ENCODE measurements at places on chromosomes 5 and 9. TPM values are rescaled to one million over a fixed set of nuclear protein-coding genes. Genes with fewer than 3 reads are reported as not detected.

- H3K27ac ChIP-seq, result no peak overlapping the region
- DNase-seq, result no peak
- no peaks in the 10 kb centered on the region for H3K27me3 ChIP-seq
- no peak overlapping the region for H3K4me3 ChIP-seq
Observed at GRCh38 chr9:104999136-104999535, 71.2 kb upstream of the ABCA1 start.

GRCh38 chr5:109743770-109744212 lies 54.1 kb downstream of the MAN2A1 start:
- no peak overlapping the region for H3K27ac ChIP-seq
- DNase-seq, result no peak
- H3K36me3 ChIP-seq, result peaks cover 62% of the 10 kb centered on the region
- no peaks in the 10 kb centered on the region for H3K27me3 ChIP-seq

Gene SLC46A2
- total RNA-seq, result not detected

- no peak for DNase-seq
- no peak overlapping the region for H3K4me3 ChIP-seq
- peaks cover 4% of the 10 kb centered on the region for H3K4me1 ChIP-seq
- no peak overlapping the region for H3K27ac ChIP-seq
Observed at GRCh38 chr9:6051511-6051950, 36.1 kb upstream of the RANBP6 start.

Gene PHF24
- total RNA-seq, result not detected

DNA sequence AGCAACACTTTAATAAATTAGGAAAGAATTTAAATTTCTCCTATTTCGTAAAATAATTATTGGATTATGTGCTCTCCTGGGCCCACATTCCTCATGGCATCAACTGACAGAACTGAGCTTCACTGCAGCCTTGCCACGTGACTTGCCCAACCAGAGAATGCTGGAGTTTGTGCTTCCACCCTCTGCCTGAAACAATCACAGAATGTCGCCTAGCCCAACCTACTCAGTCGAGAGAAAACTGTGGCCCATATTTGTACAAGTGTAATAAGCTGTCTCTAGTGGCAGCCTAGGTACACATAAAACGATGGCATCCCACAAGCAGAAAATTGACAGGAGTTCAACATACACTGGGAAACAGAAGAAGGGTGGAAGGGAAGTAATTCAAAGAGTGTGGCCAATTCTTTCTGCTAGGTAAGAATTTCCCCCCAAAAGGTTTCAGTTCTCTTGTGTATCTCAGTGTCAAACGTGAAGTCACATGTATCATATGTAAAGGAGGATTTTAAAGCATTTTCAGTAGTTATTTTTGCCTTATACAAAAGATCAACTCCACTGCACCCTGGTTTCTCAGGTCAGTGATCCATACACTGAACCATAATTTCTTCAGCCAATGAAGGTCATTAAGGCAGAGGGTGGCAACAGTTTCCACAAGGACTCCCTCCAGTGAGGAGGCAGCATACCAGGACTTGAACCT lies 41.7 kb downstream of the ZNF608 start:
- no peak overlapping the region for H3K4me3 ChIP-seq
- peaks cover 51% of the 10 kb centered on the region for H3K4me1 ChIP-seq
- no peaks in the 10 kb centered on the region for H3K36me3 ChIP-seq
- no peak for DNase-seq

Gene PLEKHG4B
- not detected for total RNA-seq

DNA sequence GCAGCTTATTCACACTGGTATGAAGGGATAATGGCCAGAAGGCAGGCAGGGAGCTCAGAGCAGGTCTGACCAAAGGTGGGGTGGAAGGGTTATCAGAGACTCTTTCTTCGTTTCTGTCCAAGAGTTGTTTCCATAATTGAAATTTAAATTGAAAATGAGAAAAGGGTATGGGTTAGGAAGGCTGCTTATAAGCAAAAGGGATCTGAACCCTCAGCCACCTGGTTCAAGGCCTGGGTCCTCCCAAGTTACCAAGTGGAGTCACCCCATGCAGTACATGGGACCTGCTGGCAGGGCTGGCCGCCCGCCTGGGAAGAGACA lies 17.8 kb downstream of the EEIG1 start:
- H3K4me1 ChIP-seq, result peaks cover 98% of the 10 kb centered on the region
- no peaks in the 10 kb centered on the region for H3K27me3 ChIP-seq
- no peaks in the 10 kb centered on the region for H3K36me3 ChIP-seq
- H3K4me3 ChIP-seq, result peak overlapping the region; percentile 78
- DNase-seq, result no peak
- H3K27ac ChIP-seq, result peak overlapping the region; percentile 100
